ENCODE measurements at places on chromosomes 1 and 21. TPM values are rescaled to one million over a fixed set of nuclear protein-coding genes. Genes with fewer than 3 reads are reported as not detected.

Gene WDR64
- total RNA-seq, result not detected

Gene PAQR6
- under 0.01 TPM for total RNA-seq

Gene CHTOP
- total RNA-seq, result 34.0 TPM

Gene ADORA3
- not detected for total RNA-seq

Gene HSPB7
- not detected for total RNA-seq

Gene RIPPLY3
- not detected for total RNA-seq

Gene VANGL2
- not detected for total RNA-seq

Gene TENT5C
- total RNA-seq, result 0.15 TPM

Gene HPCAL4
- not detected for total RNA-seq

Gene IGSF3
- 0.97 TPM for total RNA-seq

Gene C1orf167
- total RNA-seq, result not detected

Gene CXADR
- 26.6 TPM for total RNA-seq

Gene DCST1
- not detected for total RNA-seq

Gene SPATA1
- total RNA-seq, result 1.6 TPM

Gene TLR5
- total RNA-seq, result 0.32 TPM

Gene GFI1
- total RNA-seq, result 0.15 TPM

Gene RAD54L
- total RNA-seq, result 8.4 TPM

Gene C1orf210
- not detected for total RNA-seq

Gene SEMA4A
- total RNA-seq, result 1.8 TPM

Gene CA6
- total RNA-seq, result not detected

Gene ZMYND12
- 0.32 TPM for total RNA-seq

Gene GJA8
- not detected for total RNA-seq

Gene NR1I3
- not detected for total RNA-seq

Gene GBP5
- total RNA-seq, result 0.15 TPM

Gene GSTM5
- 0.76 TPM for total RNA-seq

Gene PCSK9
- 0.46 TPM for total RNA-seq

Gene CACNA1E
- not detected for total RNA-seq

Gene PDC
- total RNA-seq, result not detected

Gene MROH7
- under 0.01 TPM for total RNA-seq

Gene TMEM59
- 199 TPM for total RNA-seq

Gene OR2M3
- not detected for total RNA-seq

Gene OR2L5
- total RNA-seq, result not detected

Gene C1QTNF12
- total RNA-seq, result 0.32 TPM

Gene TACSTD2
- 0.65 TPM for total RNA-seq

Gene CYP4Z1
- not detected for total RNA-seq

Gene CSF1
- 33.9 TPM for total RNA-seq

All from epithelial cell of umbilical artery (primary cell).